ENCODE measurements at places on chromosomes 1 and 21.

DNA sequence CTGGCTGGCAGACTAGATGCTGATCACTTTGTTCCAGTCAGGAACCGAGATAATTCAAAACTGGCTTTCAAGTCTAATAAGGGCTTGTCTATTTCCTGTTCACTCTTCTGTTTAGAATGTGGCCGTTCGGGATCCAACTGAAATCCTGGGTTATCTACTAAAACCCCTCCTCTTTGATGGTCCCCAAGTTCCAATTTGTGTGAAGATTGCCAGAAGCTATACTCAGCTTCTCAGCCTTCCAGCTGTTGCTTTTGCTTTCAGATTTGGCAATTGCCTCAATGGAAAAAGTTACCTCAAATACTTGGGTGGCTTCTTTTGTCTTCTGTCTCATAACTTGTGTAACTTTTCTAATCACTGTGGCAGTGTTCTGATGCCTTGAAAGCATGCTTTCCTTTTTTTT lies 43.7 kb downstream of the BTBD8 start:
- no peak for DNase-seq

GRCh38 chr1:110636149-110636935 lies 30.2 kb upstream of the KCNA2 start:
- DNase-seq: no peak

GRCh38 chr21:43890042-43890441 lies 25.0 kb downstream of the AGPAT3 start:
- no peak for DNase-seq

DNA sequence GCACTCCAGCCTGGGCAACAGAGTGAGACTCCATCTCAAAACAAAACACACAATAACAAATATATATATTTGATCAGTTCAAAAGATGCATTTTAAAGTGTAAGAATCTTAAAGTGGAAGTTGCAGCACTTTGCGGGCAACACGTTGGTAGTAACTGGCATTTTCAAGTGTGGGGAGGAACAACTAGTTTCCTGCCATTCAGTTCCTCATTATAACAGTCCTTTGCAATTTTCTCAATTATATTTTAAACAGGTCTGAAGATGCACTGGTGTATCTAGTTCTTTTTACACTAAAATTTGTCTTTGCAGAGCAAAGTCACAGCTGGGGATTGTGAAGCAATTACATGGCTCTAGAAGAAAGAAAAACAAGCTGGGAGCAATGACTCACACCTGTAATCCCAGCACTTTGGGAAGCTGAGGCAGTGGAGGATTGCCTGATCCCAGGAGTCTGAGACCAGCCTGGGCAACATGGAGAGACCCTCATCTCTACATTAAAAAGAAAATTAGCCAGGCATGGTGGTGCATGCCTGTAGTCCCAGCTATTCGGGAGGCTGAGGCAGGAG lies 25.3 kb downstream of the RRAGC start:
- no peak for DNase-seq

GRCh38 chr21:40833184-40833583 lies 13.8 kb downstream of the DSCAM start:
- no peak for DNase-seq

DNA sequence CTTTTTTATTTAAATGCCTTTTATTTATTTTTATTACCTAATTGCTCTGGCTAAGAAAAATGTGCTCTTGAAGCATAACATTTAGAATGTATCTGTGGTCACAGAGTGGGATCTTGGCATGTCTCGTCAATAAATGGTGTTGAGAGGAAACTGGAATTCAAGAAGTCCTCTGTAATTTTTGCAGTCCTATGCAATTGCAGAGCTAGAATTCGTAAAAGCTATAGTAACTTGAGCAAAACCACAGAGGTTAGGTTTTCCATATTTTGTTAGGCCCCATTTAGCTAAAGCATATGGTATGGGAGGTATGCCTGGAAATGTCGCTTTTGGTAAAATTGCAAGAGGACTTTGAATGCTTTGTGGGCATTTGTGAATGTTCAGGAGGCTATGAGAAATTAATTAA lies 466.7 kb upstream of the NFIA start:
- DNase-seq: no peak
